T-helper 9 cell (primary cell): ENCODE measurements at places on chromosomes 16 and 17.

GRCh38 chr17:75897160-75898019 lies 639 bp upstream of the TRIM65 start:
- no peak for DNase-seq

GRCh38 chr16:22274916-22275315 lies 22.3 kb upstream of the POLR3E start:
- DNase-seq = no peak

DNA sequence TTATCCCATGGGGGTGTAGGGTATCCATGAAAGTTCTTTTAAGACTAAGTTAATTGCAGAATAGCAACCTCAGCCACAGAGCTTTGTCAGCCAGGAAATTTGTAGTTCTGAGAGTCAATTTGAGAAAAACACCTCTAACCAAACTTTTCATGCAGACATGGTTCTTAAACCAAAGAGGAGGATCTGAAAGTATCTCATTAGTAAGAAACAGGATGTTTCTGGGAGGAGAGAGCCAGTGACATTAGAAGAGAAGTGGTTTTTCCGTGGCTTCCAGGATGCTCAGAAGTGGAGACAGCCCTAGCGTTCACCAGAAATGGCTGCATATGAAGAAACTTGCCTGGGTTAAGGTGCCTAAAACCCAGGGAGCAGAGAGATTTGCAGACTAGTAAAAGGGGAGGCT lies 7.9 kb downstream of the GNAO1 start:
- no peak for DNase-seq

- no peak for DNase-seq
Observed at GRCh38 chr17:75346906-75347305, 57.7 kb upstream of the SLC25A19 start.

DNA sequence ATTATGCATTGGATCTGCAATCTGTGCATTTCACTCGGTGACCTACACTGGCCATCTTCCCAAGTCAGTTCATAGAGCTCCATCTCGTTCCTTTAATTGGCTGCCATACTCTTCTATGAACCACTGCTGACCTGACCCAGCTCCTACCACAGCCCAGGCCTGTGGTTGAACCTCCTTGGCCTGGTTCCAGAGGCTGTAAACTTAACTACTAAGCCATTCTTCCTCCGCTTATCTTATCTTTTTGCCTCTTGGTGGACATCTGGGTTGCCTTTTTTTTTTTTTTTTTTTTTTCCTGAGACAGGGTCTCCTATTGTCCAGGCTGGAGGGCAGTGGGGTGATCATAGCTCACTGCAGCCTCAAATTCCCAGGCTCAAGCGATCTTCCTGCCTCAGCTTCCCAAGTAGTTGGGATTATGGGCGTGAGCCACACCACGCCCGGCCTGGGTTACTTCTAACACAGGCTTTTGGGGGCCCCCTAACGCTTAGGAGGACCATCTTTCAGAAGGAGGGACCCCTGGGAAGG lies 18.3 kb downstream of the COQ7 start:
- DNase-seq = no peak

GRCh38 chr17:51244041-51244440 lies 15.8 kb downstream of the MBTD1 start:
- DNase-seq = no peak

GRCh38 chr17:51046514-51047384 lies 73.9 kb downstream of the SPAG9 start:
- DNase-seq = no peak

DNA sequence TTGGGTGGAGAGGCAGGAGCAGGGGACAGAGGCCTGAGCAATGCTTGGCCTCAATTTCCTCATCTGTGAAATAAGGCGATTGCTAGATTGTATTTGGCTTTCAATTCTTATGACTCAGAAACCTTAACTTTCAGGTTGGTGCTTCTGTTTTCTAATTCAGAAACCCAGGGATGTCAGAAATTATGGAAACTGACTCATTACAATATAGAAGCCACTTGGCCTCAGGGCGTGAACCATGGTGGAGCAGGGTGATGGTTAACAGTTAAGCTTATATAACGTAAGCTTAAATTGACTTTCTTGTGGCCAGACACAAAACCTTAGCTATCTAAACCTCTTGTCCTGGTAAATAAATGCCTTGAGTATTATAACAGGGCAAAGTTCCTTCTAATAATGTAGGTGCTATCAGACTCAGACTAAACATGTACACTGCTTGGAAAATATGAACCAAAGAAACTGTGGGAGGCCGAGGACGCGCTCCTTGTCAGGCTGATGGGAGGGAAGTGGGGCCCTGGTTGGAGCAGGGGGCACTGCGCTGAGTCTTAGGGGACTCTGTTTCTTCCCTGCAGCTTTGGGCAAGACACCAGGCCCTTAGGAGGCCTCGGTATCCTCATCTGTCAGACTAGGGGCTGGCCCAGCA lies 17.1 kb upstream of the SREBF1 start:
- no peak for DNase-seq

- DNase-seq = no peak
Observed at GRCh38 chr17:64335486-64335885, 55.2 kb downstream of the PECAM1 start.

GRCh38 chr16:79372503-79373184 lies 227.9 kb downstream of the MAF start:
- DNase-seq = peak; percentile 4

GRCh38 chr16:19410435-19411171 lies 7.1 kb upstream of the TMC5 start:
- no peak for DNase-seq

GRCh38 chr17:44942456-44942855 lies 5.1 kb downstream of the KIF18B start:
- no peak for DNase-seq

- no peak for DNase-seq
Observed at GRCh38 chr17:14831491-14831890, 433.6 kb downstream of the PMP22 start.

DNA sequence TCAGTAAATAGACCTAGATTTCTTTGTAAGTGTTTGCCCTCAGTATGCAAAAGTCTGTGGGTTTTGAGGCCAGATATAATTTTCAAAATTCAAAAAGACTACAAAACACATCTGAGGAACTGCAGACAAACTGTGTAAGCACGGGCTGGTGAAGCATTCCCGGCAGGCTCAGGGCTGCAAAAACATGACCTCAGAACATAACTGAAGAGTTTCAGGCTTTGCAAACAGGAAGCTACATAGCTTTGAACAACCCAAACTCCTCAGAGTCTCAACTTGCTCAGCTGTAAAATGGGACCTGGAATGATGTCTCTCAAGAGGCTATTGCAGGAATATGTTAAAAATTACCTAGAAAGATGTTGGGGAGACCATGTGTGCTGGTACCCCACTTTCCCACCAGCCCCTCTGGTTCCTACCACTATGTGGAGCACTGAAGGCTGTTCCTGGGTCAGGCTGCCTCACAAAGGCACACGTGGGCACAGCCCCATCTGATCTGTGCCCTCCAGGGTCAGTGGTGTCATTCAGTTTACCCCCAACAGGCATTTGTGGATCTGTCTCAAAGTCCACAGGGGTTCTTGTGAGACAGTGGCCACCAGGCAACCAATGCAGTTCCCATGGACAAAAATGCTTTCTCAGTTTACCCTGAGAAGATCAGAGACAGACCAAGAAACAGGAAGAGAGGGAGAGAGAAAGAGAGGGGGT lies 72.9 kb downstream of the CREBBP start:
- DNase-seq = no peak

DNA sequence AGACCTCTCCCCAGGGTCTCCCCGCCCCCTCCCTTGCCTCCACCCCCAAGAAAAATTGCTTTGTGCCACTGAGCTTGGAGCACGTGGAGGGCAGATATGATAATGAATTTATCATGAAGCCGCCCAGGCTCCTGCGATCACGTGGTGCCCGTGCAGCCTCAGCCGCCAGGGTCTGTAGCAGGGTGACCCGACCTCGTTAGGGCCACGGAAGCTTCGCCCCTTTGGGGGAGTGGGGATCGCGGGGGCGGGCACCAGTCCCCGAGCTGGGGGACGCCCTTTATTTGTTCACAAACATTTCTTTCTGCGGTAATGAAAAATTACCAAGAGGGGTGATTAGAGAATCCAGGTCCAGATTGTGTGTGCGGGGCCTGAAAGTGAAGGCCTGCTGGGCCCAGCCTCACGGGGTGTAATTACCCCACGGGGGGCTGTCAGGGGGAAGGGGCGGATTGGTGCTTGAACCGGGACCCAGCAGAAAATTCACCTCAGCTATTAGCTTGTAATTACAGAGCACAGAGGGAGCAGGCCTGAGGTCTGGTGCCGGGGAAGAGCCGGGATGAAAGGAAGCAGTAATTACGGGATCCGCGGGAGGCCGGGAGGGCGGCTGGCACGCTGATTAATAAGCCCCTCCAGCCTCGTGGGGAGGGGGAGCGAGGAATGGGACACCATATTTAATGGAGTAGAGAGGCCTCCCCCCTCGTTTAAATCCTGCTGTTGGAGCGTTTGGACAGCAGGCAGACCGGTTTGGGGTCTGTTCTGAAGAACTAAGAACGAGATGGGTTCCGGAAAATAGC lies 13.3 kb downstream of the GSE1 start:
- DNase-seq = no peak
